ENCODE measurements at places on chromosomes 12 and 14. TPM values are rescaled to one million over a fixed set of nuclear protein-coding genes. Genes with fewer than 3 reads are reported as not detected.

DNA sequence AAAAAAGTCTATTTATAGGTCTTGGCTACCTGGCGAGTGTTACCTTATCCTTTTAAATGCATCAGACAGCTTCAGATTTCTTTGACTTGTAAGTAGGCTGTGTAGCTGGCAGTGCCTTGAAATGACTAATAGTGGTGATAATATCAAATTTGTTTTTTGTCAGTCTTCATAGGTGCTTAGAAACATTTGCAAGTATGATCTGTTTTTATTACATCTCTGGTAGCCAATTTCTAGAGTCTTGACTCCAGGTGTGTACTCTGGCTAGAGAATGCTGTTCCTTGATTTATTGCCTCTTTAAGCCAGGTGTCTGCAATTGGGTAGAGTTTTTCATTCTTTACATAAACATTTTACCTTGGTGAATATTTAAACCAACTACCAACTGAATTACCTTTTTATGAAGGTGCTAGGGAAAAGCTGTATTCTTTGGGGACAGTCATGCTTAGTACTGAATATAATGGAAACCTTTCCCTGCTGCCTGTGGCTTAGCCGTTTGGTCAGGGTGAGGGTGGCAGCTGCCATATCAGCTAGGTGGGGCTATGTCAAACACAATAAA, 32.6 kb downstream of the MLXIP start:
- DNase-seq: no peak

- no peak for DNase-seq
These were observed 316.8 kb downstream of the BCL11B start for GRCh38 chr14:98955036-98955740.

GRCh38 chr12:132568826-132569480, 41.4 kb downstream of the LRCOL1 start:
- no peak for DNase-seq

GRCh38 chr12:82919388-82920054, 232.8 kb downstream of the TMTC2 start:
- DNase-seq: no peak

GRCh38 chr12:13941258-13942249, 39.8 kb downstream of the GRIN2B start:
- DNase-seq: peak; percentile 85

DNA sequence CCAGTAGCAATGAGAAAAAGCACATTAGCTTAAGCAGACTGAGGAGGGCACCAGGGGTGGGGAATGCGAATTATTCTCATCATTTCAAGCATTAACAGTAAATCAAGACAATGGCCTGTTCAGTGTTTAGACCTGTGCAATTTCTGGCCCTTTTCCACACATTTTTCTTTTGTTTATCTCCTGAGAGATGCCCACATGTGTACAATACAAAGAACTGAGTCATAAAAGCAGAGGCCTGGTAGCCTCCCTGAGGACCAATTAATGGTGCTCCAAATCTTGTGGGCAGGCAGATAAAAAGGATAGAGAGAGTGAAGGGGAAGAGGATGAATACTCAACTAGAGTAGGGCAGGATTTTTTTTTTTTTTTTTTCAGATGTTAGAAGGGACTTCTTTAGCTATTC, 480.8 kb downstream of the RERGL start:
- peak; percentile 4 for DNase-seq

GRCh38 chr12:75784591-75784990, 247.0 kb downstream of the PHLDA1 start:
- peak; percentile 71 for DNase-seq

GRCh38 chr12:51746416-51746815, 102.1 kb downstream of the FIGNL2 start:
- DNase-seq: no peak

RASAL1 gene
- 0.06 TPM for total RNA-seq

FSCB gene
- total RNA-seq: not detected

TAS2R7 gene
- not detected for total RNA-seq

KRT6B gene
- total RNA-seq: not detected

PRB2 gene
- not detected for total RNA-seq

All from Daoy (cell line).